ENCODE measurements at places on chromosomes 2 and 18.

DNA sequence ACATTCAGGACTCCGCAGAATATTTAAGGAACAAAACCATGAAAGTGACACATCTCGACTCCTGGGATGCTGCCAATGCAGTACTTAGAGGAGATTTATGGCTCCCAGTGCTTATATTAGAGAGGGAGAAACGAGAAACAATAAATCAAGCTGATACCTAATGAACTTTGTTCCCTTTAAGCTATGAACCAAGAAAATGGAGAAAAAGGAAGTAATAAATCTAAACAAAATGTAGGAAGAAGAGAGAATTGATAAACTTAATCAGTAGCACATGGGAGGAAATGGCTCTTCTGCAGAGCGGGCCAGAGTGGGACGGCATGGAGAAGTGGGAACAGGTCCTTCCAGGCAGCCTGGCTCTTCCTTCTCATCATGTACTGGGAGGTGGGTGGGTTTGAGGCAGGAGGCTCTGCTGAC is 42.7 kb downstream of the NPPC start:
- peak; percentile 24 for DNase-seq

- DNase-seq = peak; percentile 31
These were observed 50.7 kb downstream of the SFXN5 start for GRCh38 chr2:73020657-73021370.

- no peak for DNase-seq
These were observed 48.2 kb downstream of the KCMF1 start for GRCh38 chr2:85019121-85019520.

DNA sequence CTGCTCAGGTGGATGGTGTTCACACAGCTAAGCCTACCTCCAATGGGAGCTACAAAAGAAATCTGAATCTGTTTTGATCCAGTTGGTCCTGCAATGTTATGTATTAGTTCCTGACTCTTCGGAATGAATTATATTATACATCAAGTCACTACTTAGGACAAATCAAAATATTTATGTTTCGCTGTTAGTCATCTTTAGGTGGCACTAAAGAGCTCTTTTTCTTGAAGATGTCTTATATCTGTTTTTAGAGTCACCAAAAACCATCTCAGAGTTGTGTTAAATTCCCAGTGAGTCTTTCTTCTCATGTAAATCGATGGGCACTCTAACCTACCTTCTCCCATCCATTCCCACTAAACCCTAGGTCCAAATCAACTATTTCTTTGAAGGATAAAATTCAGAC is 2.2 kb downstream of the DNER start:
- no peak for DNase-seq

GRCh38 chr2:128601298-128602037 is 282.8 kb upstream of the HS6ST1 start:
- no peak for DNase-seq

DNA sequence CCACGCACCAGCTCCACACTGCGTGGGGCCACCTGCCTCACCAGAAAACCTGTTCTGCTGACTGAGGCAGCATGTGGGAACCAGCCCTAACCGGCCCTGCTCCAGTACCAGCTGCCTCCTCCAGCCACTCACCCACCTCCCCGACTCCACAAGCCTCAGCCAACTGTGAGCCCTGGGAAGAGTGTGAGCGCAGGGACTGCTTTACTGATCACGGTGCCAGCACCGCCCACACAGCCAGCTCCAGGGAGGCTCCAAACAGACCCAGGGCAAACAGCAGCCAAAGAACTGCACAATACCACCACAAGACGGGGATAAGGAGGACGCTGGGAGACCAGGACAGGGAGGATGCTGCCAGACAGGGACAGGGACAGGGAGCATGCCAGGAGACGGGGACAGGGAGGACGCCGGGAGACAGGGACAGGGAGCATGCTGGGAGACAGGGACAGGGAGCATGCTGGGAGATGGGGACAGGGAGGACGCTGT is 28.4 kb downstream of the EIPR1 start:
- DNase-seq = no peak

GRCh38 chr2:121064186-121064585 is 220.8 kb downstream of the TFCP2L1 start:
- DNase-seq = no peak

DNA sequence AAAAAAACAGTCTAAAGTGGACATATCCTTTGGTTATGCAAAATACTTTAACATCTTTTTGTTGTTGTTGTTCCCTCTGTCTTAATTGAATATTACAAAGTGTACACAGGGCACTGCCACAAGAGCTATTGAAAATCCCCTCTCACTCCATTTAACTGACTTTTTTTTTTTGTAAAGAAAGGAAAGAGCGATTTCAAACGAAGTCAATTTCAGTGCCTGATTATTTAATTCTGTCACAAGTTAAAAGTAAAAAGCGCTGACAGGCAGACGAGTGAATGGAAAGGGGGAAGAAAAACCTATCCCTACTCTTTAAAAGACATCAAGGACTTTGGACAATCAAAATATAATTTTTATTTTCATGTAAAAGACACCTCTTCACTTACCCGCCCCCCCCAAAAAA is 1.9 kb downstream of the FIGN start:
- no peak for DNase-seq

GRCh38 chr2:1937066-1937465 is 192.8 kb upstream of the PXDN start:
- DNase-seq = no peak

DNA sequence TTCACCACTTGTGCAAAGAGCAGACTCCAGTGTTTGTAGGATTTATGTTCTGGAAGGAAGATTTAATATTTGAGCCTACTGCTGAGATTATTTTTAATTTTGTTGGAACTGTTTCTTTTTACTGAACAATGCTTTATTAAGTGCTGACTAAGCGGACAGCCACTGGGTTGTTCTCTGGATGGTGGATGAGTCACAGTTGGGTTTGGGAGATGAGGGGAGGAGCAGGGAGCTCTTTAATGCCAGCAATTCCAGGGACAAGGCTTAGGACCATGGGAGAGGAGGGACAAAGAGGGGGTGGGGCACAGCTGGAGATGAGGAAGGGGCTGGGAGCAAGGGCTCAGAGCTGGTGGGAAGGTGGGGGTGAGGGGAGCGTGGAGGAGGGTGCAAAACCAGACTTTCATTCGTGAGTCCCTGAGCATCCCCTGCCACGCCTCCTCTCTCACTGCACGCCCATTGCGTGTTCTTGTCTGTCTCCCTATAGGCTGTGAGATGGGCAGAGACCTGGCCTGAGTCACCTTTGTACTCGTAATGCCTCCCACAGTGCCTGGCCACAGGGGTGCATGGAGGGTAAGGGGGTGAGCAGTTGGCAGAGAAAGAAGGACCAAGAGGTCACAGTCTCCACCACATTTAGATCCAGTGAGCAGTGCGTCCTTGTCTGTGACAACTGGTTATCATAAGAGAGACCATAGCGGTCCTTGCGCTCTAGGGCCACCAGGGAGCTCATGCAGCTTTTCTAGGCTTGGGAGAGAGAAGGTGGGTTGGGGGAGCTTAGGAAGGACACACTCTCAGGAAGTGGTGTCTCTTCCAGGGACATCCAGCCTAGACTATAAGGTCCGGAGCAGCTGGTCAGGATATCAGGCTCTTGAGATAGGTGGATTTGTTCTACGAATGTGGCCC is 18.4 kb downstream of the SLC4A3 start:
- peak; percentile 64 for DNase-seq

DNA sequence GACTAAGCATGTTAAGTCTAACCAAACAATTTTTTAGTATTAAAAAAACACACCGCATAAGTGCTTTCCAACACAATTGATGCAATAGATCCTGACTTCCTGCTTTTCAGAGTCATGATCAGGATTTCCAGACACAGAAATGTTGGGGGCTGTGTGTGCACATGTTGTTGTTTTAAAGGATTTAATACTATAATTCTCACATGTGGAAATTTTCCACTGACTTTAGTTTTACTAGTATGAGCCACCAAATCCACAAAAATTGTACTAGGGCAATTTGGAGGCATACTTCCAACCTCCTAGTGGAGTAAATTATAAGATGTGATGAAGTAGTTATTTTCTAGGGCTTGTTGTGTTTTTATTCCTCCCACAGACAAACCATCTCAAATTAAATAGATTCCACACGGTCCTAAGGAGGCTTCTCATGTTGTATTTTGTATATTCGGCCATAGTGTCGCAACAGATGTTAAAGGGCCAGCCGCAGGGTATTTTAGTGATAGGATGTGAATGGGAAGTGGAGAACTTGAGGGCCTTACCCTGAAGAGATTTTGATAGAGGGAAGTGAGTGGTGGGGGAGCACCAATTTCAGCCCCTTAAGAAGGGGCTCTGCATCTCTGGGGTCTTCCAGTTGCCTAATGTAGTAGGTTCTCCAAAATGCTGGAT is 108.9 kb upstream of the KLF7 start:
- no peak for DNase-seq

GRCh38 chr2:231795525-231796327 is 9.5 kb downstream of the COPS7B start:
- no peak for DNase-seq

DNA sequence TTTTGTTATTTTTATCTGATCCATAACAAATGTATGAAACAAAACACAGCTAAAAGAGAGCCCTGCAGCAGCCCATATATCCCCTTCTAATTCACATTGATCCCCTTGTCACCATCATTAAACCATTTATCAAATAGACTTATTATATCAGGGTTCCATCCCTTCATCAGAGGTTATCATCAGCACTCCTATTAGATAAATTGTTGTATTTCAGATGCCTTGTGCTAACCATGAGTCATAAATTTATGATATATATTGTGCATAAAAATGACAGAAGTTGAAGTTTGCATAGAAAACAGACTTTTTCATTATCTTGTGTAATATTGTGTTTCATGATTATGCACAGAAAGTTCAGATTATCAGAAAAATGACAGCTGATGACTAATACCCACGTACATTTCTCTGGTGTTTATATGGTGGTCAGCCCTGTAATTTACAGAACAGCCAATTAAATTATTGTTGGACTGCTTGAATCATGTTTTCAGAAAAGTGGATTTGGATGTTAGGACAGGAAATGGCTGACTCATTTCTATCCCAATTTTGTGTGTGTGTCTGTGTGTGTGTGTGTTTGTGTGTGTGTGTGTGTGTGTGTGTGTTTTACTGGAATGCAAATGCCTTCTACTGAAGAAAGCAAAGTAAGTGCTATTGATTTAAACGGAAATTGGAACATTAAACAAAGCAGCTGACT is 80.9 kb downstream of the PPP1R1C start:
- DNase-seq = peak; percentile 92

DNA sequence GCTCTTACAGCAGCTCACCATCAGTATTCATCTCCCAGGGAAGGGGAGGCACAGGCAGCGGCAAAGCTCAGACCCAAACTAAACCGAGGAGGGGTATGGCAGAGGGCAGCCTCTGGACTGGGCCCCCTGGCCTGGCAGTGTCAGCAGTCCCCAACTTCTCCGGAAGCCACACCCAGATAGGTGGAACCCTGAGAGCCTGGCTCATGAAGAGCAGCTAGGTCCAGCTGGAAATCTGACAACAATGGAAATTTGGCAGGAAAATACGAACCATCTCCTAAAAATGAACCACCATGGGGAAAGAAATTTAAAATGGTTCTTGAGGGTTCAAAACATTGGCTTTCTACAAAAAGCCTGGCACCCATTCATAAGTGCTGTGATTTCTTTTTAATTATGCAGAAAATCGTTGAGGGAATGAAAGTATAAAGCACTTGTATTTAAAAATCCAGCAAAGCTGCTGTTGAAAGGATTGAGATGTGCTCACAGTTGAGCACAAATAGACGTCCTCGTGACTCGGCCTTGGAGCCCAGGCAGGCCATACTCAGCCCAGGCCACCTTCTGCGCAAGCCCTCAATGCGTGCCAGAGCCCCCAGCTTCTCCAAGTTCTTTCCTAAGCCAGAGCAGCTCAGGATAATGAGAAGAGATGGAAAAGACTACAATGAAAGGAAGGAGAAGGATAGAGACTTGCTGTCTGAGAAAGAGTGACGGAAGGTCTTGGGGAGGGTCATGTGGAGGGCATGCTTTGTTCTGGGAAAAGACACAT is 93.0 kb downstream of the COL6A3 start:
- no peak for DNase-seq

Measured in fibroblast of skin of left biceps (primary cell).